SJSA1 (cell line): ENCODE measurements at places on chromosomes 2 and 18. TPM values are rescaled to one million over a fixed set of nuclear protein-coding genes. Genes with fewer than 3 reads are reported as not detected.

DNA sequence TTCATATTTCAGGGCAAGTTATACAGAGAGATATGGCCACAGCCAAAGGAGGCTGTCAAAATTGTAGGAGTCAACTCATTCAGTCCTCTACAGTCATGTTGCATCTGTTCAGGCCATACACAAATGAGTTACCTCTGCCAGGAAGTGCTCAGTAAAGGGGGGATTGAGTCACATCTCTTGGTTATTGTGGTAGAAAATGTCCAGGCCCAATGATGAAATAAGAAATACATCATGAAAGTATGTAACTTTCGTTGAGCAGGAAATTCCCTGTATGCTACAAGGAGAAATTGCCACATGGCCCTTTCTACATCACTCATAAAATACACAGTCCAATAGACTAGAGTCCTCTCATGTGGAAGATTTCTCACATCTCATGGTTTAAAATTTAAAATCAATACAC is 103.9 kb upstream of the COL3A1 start:
- DNase-seq: no peak
- no peaks in the 10 kb centered on the region for H3K27me3 ChIP-seq
- no peak overlapping the region for H3K27ac ChIP-seq
- H3K4me3 ChIP-seq: no peak overlapping the region
- H3K36me3 ChIP-seq: no peaks in the 10 kb centered on the region

DNA sequence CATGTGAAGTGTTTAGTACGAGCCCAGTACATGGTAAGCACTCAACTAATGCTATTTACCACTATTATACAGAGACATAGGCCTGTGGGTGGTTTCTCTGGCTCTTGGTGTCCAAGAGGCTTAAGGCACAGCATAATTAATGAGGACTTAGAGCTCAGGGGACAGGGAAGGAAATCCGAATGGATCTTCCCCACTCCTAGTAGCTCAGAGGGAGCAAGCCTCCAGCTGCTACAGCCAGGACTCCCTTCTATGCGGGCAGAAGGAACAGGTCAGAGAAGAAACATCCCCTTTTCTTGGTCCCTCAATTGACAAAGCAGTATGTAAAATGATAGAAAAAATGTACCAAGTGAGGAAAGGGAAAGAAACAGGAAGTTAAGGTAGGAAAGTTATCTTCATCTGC is 261.3 kb upstream of the STON1 start:
- H3K27ac ChIP-seq: no peak overlapping the region
- H3K36me3 ChIP-seq: no peaks in the 10 kb centered on the region
- no peaks in the 10 kb centered on the region for H3K4me1 ChIP-seq
- no peak overlapping the region for H3K4me3 ChIP-seq

- H3K4me3 ChIP-seq: no peak overlapping the region
- no peaks in the 10 kb centered on the region for H3K36me3 ChIP-seq
- no peak overlapping the region for H3K27ac ChIP-seq
Observed at GRCh38 chr2:137000811-137001210, 235.5 kb downstream of the THSD7B start.

- no peaks in the 10 kb centered on the region for H3K36me3 ChIP-seq
- DNase-seq: no peak
- H3K4me3 ChIP-seq: no peak overlapping the region
- H3K4me1 ChIP-seq: no peaks in the 10 kb centered on the region
- H3K27ac ChIP-seq: no peak overlapping the region
Observed at GRCh38 chr2:163247156-163247846, 408.7 kb upstream of the KCNH7 start.

- DNase-seq: no peak
- H3K4me1 ChIP-seq: peaks cover 17% of the 10 kb centered on the region
- H3K4me3 ChIP-seq: no peak overlapping the region
Observed at GRCh38 chr18:58645398-58645797, 16.5 kb upstream of the ALPK2 start.

DNA sequence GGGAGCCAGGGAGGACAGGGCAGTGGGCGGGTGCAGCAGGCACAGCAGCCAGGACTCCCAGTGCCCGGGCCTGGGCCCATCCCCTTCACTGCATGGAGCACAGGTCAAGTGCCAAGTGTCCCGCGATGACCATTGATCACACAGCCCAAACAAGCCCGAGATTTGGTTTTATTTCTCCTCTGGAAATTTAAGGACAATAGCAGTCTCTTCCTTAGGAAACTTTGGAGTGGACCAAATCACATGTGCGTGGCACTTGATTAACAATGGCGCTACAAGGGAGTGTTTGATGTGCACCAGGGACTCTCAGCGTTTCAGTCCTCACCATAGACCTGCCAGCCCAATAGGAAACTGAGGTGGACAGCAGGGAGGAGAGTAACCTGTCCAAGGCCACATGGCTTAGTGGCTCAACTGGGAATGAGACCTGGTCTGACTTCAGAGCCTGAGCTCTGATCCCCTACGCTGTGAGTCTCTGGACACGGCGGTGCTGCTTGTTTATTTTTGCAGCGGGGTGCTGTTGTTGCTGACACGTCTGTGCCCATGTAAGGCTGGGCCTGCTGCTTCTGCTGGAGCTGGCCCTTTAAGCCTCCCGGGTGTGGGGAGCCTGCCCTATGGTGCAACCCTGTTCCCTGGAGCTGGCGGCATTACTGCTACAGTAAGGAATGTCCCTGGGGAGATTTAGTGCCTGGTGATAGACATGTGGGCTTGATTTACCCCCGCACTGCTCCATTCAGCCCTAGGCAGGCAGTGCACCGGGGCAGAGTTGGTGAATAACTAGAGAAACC is 194.2 kb downstream of the INHBB start:
- H3K27ac ChIP-seq: no peak overlapping the region
- DNase-seq: peak; percentile 93
- no peaks in the 10 kb centered on the region for H3K27me3 ChIP-seq
- H3K4me3 ChIP-seq: no peak overlapping the region
- no peaks in the 10 kb centered on the region for H3K36me3 ChIP-seq

GRCh38 chr2:7774481-7774880 is 857.3 kb downstream of the RNF144A start:
- no peaks in the 10 kb centered on the region for H3K36me3 ChIP-seq
- H3K27ac ChIP-seq: no peak overlapping the region
- H3K4me1 ChIP-seq: no peaks in the 10 kb centered on the region
- H3K27me3 ChIP-seq: no peaks in the 10 kb centered on the region
- no peak overlapping the region for H3K4me3 ChIP-seq
- no peak for DNase-seq

- H3K27ac ChIP-seq: peak overlapping the region; percentile 75
- H3K4me1 ChIP-seq: peaks cover 55% of the 10 kb centered on the region
- no peaks in the 10 kb centered on the region for H3K27me3 ChIP-seq
- peak; percentile 79 for DNase-seq
- no peak overlapping the region for H3K4me3 ChIP-seq
- no peaks in the 10 kb centered on the region for H3K36me3 ChIP-seq
Observed at GRCh38 chr2:64945973-64946768, 43.0 kb upstream of the SLC1A4 start.

GRCh38 chr2:14417551-14417950 is 215.0 kb upstream of the LRATD1 start:
- no peak overlapping the region for H3K27ac ChIP-seq
- H3K4me1 ChIP-seq: no peaks in the 10 kb centered on the region
- H3K36me3 ChIP-seq: no peaks in the 10 kb centered on the region

DNA sequence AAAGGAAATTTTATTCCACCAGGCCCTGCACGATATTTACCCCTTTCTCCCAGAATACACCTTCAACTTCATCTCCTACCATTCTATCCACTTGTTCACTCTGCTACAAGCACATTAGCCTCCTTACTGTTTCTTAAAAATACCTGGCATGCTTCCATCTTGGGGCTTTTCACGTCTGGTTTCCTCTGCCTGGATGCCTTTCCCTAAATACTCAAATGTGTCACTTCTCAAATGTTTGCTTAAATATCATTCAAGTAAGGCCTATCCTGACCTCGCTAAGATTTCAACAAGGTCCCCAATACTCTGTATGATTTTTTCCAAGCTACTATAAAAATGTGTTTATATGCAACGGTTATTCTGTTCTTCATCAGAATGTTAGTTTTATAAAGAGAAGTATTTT is 433.0 kb upstream of the CHAC2 start:
- H3K27ac ChIP-seq: no peak overlapping the region
- H3K4me3 ChIP-seq: no peak overlapping the region
- H3K36me3 ChIP-seq: no peaks in the 10 kb centered on the region
- no peaks in the 10 kb centered on the region for H3K27me3 ChIP-seq

DNA sequence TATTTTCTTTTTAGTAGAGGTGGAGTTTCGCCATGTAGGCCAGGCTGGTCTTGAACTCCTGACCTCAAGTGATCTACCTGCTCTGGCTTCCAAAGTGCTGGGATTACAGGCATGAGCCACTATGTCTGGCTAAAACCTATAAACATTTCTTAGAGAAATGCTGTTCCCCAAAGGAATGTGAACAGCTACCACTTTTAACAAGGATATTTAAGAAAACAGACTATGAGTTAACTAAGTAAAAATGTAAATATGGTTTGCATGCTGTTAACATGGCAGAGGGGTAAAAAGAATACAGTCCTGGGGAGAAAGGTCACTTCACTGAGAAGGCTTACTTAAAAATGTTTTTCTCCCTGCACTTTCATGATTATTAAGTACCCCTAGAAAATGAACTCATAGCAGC is 57.1 kb downstream of the SLC16A14 start:
- no peaks in the 10 kb centered on the region for H3K36me3 ChIP-seq
- peak; percentile 55 for DNase-seq
- no peak overlapping the region; the same call in 1 of the 2 replicates for H3K27ac ChIP-seq
- no peak overlapping the region for H3K4me3 ChIP-seq

DNA sequence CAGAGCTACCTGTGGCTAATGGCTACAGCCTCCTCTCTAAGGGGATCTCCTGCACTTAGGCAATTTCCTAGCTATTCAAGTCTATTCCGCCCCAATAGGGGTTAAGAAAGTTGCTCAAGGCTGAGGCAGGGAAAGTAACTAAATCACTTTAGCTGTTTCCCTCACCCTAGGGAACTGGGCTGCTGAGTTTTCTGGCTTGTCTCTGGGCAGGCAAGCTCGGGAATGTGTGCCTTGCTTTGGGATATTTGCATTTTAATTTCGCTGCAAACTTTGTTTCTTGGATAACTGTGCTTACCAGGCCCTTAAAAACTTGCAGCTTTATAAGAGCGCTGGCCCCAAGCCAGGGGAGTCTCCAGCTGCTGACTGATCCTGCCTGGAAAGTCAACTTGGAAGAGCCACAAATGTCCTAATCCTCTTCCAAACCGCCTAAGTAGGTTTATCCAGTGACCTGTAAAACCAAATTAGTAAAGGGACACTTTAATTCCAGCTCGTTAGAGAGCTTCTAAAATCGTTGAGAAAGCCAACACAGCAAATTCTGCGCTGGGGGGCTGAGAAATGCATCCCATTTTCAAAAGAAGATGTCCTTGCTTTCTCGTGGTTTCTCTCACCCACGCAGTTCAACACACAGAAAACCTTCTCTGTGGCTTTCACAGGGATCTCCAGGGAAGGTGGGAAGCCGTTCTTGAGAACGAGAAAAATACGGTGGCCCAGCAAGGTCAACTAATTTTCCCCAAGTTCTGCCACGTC is 59.5 kb upstream of the SP3 start:
- H3K4me3 ChIP-seq: no peak overlapping the region
- H3K36me3 ChIP-seq: no peaks in the 10 kb centered on the region
- no peak for DNase-seq
- H3K4me1 ChIP-seq: peaks cover 29% of the 10 kb centered on the region

DNA sequence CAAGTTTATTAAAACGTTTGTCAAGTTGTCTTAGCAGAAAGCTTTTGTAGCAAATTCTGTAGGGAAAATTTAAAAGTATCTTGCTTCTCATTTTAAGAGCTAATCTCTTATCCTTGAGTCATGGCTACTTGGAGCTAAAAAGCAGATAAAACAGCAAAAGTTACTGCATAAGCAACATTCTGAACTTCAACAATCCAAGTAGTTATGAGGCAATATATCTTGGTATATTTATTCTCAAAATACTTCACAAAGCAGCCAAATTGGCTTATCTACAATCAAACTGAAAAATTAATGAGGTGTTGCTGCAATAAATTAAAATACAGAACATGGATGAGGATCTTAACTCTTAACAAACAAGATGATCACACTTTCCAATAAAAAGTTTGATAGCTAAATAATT is 306.5 kb downstream of the PIEZO2 start:
- H3K36me3 ChIP-seq: no peaks in the 10 kb centered on the region
- H3K4me3 ChIP-seq: no peak overlapping the region
- H3K27ac ChIP-seq: no peak overlapping the region
- no peaks in the 10 kb centered on the region for H3K27me3 ChIP-seq
- H3K4me1 ChIP-seq: no peaks in the 10 kb centered on the region

DNA sequence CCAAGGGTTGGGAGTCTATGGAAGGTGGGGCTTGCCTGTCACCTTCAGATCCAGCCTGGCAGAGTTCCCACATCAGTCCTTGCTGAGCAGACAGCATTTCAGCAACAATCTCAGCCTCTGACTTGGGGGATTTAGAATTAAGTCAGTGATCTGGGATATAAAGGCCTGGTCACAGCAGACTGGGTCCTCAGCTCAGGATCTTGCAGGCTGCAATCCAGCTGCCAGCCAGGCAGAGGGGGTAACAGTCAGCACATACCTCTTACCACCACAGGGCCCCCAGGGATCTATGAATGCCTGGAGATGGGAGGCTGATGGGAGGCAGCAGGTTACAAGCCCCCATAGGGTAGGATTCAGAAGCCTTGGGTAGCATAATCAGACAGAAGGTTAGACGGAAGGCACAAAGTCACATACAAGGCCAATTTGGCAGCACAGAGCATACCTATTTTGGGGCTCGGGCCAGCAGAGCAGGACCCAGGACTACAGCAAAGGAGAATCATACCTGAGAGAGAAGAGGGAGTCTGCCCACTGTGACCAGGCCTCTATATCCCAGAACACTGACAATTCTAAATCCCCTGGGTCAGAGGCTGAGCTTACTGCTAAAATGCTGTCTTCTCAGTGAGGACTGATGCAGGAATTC is 163.5 kb downstream of the MTCL1 start:
- no peak overlapping the region for H3K4me3 ChIP-seq
- DNase-seq: no peak
- H3K27me3 ChIP-seq: no peaks in the 10 kb centered on the region
- no peak overlapping the region for H3K27ac ChIP-seq
- H3K4me1 ChIP-seq: peaks cover 10% of the 10 kb centered on the region
- no peaks in the 10 kb centered on the region for H3K36me3 ChIP-seq

DNA sequence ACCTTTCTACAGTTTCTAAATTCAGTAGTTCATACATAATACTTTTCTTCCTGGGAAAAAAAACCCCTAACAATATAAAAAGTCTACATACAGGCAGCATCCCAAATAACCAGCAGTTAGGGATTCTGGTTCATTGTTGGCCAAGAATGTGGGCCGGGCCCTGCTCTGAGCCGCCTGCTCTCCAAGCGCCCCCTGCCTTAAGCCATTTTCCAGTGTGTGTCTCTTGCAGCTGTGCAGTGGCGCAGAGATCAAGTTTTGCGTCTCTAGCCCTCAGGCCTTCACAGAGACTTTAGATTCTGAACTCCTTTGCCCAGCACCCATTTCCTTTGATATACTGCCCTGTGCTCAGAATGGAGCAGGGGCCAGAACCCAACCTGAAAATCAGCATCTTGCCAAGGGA is 32.9 kb downstream of the RMC1 start:
- DNase-seq: no peak
- H3K27me3 ChIP-seq: no peaks in the 10 kb centered on the region

Gene C2orf80
- not detected in 2 replicates for total RNA-seq

Gene OSGEPL1
- 10.5 and 15.9 TPM in 2 replicates for total RNA-seq

Gene NTSR2
- not detected in 2 replicates for total RNA-seq

Gene DNER
- total RNA-seq: 0.05 TPM in 1 of 2 replicates, not detected in the other

Gene CYP27A1
- 4.1 and 5.5 TPM in 2 replicates for total RNA-seq

Gene GAL3ST2
- not detected in 2 replicates for total RNA-seq

Gene FAM124B
- total RNA-seq: not detected in 2 replicates
